HEK293T (cell line): ENCODE measurements at places on chromosomes 16 and 17.

GRCh38 chr17:47821424-47822391, at the start of gene OSBPL7:
TSS of gene OSBPL7 (minus strand) at chr17:47821794. CDS start at chr17:47820278, 1,516 bp downstream.
- peak; percentile 56 for DNase-seq

- peak; percentile 37 for DNase-seq
These were observed 1.8 kb downstream of the MMP15 start for GRCh38 chr16:58027161-58027915.

GRCh38 chr17:82527898-82528297, 8.4 kb downstream of the FOXK2 start:
- no peak for DNase-seq

DNA sequence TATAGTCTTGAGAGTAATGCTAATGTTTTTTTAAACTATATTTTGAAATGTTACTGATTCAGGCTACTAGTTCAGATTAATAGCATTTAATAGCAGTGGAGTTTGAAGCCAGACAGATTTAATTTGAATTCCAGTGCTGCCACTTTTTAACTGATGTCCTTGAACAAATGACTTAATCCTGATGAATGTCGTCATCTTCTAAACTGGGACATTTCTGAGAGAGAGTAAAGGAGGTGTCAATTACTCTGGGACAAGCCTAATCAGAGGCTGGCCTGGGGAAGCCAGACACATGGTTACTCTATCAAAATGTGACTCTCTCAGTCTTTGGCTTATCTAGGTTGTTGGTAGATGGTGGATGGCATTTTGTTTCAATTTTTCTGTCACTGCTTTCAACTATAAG, 246.7 kb downstream of the HS3ST3A1 start:
- no peak for DNase-seq

DNA sequence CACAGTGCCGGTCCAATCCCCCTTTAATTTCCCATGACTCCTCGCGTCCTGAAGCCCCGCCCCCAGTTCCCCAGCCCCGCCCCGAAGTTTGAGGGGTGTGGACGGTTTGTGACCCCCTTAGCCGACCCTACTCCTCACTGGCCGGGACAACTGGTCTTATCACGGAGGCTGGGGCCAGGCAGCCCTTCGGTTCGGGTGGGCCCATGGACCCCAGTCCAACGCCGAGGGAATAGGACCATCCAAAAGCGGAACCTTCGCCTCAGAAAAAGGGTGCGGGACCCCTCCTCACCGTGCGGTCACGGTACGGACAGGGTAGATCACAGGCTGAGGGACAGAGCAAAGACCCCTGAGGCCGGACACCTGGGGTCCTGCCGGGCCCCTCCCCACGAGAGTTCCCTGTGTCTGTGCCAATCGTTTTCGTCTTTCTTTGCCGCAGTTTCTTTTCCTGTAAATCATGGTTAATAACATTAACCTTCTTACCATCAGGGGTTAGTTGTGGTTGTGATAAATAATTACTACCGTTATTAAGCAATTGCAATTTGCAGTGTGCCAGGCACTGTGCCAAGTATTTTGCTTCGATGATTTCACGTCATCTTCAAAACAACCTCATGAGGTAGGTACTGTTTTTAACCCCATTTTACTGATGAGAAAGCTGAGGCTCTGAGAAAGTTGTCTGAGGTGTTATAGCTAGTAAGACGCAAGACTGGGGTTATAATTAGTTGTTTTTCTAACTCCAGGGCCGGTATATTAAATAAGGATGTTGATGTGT, 543 bp downstream of the TMUB2 start:
- DNase-seq, result no peak

GRCh38 chr17:30369995-30370394, 8.7 kb upstream of the CPD start:
- DNase-seq, result no peak

DNA sequence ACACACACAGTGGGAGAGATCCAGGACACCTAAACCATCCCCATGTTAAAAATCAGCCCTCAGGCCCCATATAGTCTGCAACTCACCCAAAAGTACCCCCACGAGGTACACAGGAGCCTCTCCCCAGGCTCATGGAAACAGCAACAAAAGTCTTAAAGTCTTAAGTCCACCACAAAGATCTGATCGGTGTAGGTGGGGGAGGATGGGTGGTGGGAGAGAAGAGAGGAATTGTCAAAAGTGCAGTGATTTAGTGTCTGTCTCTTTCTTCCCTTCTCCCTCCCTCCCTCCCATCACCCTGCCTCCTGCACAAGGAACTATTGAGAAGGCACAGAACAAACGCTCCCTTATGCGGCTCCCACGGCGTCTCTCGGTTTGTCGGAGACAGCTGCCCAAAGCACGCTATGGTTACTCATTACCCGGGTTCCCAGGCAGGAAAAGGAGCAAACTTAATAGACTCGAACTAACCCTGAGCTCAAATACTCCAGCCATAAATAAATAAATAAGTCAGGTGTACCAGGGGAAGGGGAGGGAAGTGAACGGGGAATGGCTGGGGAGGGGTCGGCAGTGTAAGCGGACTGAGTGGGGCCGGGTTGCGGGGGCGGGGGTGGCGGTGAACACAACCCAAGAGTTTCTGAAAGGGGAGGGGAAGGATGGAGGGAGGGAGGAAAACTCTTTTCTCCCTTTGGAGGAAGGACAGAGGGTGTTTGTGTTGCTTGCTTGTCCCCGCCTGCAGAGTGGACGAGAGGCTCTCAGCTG, 477.4 kb downstream of the SLC39A11 start:
- DNase-seq, result no peak

- no peak for DNase-seq
These were observed 354 bp upstream of the ESRP2 start for GRCh38 chr16:68236137-68236825.

DNA sequence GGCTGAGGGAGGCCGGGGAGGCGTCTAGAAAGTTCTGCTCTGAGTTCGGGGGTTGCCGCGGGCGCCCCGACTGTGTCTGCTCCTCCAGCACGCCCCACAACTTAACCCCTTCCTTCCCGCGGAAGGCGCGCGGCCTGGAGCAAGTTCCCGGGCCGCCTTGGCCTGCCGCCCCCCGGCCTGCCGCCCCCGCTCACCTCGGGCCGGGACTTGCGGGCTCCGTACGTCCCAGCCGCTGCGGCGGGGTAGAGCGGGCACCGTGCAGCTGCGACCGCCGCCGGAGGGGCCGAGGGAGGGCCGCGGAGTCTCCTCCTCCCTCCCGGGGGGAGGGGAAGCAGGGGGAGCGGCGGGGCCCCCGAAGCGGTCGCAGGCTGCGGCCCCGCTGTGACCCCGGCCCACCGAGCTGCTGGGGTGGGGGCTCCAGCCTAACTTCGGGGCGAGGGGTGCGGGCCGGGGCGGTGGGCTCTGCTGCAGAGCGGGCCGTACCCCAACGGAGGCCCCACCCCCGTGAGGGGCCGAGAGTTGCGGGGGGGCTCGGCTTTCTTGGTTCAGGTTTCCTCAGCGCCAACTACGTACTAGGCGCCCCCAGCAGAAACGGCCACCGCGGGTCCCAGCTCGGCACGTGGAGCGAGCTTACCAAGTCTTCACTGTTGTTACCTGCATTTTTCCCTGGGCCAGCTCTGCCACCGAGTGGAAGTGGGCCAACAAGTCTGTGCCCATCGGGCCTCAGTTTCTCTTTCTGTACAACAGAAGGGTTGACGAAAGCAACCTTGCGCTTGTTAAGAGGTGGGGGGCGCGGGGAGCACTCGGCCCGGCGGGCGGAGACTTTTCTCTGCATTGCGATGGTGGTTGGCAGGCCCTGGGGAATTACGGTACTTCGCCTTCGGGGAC, at the start of gene CCDC102A:
CCDC102A (minus strand) TSS at position 266 of the 888 bp plus-strand sequence. CDS start 7,394 bp downstream, outside the sequence.
- peak; percentile 67 for DNase-seq

DNA sequence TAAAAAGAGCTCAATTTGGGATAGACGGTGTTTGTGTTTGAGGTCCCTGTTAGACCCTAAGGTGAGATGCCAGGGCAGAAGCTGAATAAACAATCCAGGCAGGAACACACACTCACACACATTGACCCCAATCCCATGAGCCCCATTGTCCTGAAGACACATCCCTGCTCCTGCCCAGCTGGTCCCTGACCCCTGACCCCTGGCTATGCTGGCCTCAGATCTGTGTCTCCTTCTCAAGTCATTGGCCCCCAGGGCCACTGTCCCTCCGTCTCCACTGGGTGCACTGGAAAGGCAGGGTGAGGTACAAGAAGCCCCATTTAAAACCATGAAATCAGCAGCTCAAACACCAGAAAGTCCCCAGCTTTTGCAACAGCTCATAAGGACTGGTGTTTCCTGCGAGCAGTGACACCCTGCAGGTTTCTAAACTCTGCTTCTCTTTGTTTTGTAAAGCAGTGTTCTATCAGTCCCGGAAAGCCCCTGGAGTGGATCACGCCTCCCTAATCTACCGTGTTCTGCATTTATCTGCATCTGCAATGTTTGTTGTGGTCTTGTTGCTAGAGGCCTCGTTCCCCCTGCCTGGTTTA, 18.0 kb upstream of the ASGR2 start:
- no peak for DNase-seq

GRCh38 chr17:323721-324571, 28.7 kb downstream of the RPH3AL start:
- no peak for DNase-seq

GRCh38 chr17:8954339-8954738, 11.2 kb downstream of the PIK3R5 start:
- DNase-seq, result no peak

- DNase-seq, result peak; percentile 36
These were observed 34.5 kb upstream of the TMC5 start for GRCh38 chr16:19382887-19383816.

GRCh38 chr17:901191-901950, 78.2 kb downstream of the NXN start:
- DNase-seq, result no peak

GRCh38 chr17:2484876-2485275, 26.8 kb downstream of the METTL16 start:
- DNase-seq, result peak; percentile 55

GRCh38 chr17:66240630-66241029, 11.4 kb upstream of the APOH start:
- DNase-seq, result no peak

DNA sequence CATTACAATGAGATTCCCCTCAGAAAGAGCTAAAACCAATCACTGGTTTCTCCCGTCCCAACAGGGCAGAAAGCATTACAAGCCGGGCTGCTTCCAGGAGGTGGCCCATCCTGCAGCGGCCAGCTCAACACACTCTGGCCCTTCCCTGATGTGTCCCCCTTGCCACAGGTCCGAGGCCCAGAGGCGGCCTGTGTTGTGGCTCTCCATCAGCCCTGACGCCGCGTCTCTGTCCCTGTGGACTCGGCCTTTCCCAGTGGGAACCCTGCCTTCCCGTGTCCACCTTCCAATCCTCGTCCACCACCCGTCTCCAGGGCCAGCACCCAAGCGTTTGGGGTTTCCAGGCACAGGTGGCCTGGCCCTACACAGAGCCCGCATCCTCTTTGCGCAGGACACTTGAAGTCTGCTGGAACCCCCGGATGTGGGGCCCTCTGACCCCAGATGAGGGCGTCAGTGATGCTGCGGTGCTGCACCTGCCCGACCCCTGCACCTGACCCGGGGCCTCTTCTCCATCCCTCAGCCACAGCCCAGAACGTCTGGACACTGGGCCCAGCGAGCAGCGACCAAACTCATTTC, 21.1 kb downstream of the RAB40B start:
- DNase-seq, result no peak

DNA sequence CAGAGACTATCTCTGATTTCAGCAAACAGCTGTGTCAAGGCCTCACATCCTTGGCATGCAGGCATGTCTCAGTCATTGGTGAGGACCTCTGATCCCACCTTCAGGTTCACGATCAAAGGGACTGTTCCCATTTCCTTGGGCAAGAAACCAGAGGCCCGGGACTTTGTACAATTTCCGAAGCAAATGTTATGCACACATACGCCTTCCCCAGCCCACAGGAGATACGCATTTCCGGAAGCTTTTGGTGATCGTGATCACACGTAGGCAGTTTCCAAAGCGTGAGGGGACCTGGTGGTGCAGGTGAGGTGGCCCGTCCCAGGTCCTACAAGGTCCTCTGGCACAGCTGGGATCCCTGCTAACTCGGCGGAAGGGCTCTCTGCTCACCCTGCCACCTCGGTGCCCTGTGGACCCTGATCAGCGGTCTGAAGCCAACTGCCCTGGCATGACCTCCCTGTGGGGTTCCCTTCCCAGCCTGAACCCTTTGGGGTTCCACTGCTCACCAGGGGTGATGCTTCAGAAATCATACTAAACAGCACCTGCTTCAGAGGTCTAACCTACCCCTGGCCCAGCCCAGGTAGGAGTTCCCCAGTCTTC, 28.8 kb upstream of the KLHDC4 start:
- DNase-seq, result no peak

- DNase-seq, result peak; percentile 7
These were observed 427 bp upstream of the NLK start for GRCh38 chr17:28041844-28042656.

GRCh38 chr16:2828876-2829430, 1.1 kb upstream of the ZG16B start:
- no peak for DNase-seq

- DNase-seq, result no peak
These were observed 187.6 kb upstream of the C17orf78 start for GRCh38 chr17:37188157-37188556.

DNA sequence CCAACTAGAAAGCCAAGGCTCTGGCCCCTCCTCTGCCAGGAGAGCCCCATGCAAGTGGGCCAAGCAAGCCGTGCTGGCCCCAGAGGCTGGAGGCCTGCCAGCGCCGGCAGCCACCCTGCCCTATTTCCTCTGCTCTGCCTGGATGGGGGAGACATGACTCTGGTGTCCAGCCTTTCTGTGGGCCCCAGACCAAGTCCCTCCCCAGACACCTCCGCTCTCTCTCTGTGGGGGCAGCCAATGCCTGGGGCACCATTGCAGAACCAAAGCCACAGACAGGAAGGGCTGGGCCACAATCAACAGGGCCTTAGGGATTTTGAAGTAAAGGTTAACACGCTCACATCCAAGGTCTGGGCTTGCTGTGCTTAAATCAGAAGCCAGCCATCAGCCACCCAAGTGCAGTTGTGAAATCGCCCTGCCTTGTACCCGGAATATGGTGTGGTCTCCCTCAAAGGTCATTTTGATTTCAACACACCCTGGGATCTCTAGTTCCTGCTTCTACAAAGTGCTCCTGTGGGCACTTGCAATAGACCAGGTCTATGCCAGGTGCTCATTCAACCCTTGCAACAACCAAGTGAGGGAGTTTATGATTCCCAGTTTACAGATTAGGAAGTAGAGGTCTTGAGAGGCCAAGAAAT, 63.5 kb upstream of the TEX2 start:
- no peak for DNase-seq

GRCh38 chr17:46818929-46819859, 702 bp upstream of the WNT3 start:
- DNase-seq, result no peak

GRCh38 chr17:17514993-17515933, 19.1 kb upstream of the RASD1 start:
- DNase-seq, result no peak

GRCh38 chr16:15856182-15856581, 646 bp downstream of the MYH11 start:
- DNase-seq, result no peak

- peak; percentile 19 for DNase-seq
These were observed 111.8 kb upstream of the NOG start for GRCh38 chr17:56481659-56482058.

DNA sequence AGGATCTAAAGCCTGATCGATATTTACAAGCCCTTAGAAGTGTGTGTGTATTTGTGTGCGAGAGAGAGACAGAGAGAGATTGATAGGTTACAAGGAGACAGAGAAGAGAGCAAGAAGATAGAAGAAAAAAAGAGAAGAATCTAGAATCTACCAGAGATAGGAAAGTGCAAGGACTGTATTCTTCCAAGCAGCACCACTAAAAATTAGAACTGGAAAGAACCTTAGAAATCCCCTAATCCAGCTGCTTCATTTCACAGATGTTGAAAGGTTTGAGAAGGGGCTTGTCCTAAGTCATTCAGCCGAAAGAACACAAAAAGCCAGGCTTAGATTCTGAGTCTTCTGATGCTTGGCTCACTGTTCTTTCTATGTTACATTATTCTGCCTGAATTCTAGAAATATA, 92.2 kb downstream of the HS3ST3A1 start:
- DNase-seq, result no peak

GRCh38 chr17:4544951-4545216, 10.3 kb downstream of the MYBBP1A start:
- DNase-seq, result no peak
